Stimulated activated CD4-positive, alpha-beta T cell treated with anti-CD3 and anti-CD28 coated beads, Interleukin-1b, Interleukin-23, amount 100 ng/mL, for 24 hours (primary cell): ENCODE measurements at places on chromosomes 6 and 20.

DNA sequence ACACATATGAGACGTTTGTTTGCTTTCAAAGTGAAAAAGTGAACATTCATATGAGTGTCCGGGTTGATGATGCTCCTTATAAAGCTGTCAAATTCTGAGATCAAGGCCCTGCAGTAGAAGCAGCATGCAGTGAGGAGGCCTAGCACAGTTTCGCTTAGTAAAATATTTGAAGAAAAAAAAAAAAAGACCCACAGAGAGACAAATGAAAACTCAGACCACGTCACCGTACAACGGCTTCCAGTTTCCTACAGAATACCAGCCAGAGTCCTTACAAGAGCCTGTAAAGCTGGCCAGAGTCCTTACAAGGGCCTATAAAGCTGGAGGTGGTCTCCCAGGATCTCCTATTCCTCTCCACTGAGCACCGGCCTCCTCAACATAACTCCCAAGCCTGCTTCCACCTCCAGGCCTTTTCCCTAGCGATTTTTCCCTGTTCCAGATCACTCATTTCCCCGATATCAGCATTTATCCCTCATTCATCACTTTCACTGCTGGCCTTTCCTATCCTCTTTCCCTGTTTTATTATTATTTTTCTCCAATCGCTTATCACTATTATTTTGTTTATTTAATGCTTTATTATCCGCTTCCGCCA, 1.5 kb upstream of the HMGN4 start:
- DNase-seq: no peak

GRCh38 chr6:168138436-168138835, 59.4 kb upstream of the FRMD1 start:
- DNase-seq: no peak

DNA sequence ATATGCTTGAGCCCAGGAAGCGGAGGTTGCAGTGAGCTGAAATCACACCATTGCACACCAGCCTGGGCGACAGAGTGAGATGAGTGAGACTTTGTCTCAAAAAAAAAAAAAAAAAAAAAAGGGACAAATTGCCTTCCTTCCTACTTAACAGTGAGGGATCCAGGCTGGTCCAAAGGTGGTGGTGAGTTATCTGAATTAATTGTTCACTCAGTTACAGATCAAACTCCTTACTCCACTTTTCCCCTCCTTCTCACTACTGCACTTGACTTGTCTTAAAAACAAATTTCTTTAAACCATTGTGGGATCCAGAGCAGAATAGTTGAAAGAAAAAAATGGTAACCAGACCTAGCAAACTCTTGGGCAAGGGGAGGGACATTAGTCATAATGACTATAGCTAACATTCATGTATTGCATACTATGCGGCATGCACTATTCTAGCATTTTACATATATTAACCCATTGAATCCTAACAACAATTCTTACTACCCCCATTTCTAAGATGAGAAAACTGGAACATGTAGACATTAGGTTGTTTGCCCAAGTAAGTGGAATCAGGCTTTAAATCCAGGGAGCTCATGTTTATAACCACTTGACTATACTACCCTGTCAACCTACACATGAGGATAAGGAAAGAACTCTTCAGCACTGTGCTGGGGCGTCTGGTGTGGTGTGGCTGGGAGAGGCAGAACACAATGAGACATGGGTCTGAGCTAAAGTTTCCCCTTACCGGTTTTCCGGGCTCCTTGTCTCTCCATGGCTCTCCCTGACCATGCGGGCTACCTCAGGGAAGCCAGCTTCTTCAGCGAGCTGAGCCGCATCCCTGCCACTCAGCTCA, 1.5 kb downstream of the GPANK1 start:
- no peak for DNase-seq

DNA sequence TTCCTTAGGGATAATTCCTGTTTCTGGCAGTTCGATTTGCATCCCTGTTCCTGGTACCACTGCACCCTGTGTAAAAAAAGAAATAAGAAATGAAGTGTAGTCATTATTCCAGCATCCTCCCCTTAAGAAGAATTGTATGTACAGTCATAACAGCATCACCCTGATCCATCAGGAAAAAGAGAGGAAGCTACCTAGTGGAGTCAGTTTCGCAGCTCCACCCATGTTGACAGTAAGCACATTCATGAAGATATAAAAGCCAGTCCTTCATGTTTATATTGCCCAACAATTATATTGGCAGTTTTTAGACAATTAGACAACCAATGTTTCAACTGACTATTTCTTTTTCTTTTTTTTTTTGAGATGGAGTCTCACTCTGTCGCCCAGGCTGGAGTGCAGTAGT, 21.2 kb upstream of the HLA-G start:
- DNase-seq: no peak

DNA sequence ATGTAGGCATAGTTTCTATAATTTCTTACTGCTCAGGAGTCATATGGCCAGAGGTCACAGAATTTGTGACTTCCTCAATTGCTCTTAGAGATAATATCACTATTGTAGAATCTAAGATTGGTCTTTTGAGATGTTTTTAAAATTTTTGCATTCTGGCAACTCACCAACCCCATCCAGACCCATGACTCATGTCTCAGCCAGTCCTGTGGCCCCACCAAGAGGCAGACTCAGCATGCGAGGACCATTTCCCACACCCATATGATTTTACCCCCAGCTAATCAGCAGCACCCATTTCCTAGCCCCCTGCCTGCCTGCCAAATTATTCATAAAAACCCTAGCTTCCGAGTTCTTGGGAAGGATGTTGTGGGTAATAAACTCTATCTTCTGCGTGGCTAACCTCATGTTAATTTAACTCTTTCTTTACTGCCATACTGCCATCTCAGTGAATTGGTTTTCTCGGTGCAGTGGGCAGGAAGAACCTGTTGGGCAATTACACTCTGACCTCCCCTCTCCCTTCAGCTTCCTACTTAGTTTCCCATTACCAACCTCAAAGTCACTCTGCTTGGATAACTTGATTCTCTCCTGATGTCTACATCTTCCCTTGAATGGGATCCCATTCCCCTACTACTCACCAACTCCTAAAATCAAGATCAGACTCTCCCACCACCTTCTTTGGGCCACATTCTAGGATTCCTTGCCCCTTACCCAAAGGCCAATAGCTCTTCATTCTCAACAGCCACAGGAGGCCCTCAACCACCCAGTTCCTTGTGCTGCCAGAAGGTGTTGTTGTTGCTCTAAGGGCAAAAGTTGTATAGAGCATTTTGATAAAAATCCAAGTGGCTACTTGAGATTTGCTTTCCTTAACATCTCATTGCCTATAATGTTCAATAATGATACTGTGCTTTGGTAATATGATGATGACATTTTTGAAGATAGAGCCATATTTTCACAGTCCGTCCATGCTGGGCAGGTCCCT, 16.2 kb upstream of the IYD start:
- DNase-seq: no peak

- DNase-seq: no peak
Observed at GRCh38 chr20:41111578-41111951, 25.8 kb upstream of the PLCG1 start.

GRCh38 chr6:144785056-144785455, 499.9 kb downstream of the UTRN start:
- DNase-seq: no peak

DNA sequence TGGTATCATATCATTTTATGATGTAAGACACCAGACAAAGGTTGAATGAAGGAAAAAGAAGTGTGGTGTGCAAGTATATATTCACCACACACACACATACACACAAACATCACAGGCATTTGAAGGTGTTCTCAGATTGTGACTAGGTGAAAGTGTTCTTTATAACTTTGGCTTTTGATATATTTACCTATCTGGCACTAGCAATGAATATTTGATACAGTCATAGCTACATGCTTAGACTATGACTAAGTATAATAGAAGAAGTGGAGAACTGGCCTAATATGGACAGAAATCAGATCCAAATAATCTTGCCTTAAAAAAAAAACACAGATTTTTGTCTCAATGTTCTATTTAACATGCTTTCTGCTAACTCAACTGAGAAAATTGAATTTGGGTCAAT, 809.9 kb downstream of the KIF16B start:
- no peak for DNase-seq

GRCh38 chr20:2149507-2149906, 47.9 kb downstream of the STK35 start:
- no peak for DNase-seq

DNA sequence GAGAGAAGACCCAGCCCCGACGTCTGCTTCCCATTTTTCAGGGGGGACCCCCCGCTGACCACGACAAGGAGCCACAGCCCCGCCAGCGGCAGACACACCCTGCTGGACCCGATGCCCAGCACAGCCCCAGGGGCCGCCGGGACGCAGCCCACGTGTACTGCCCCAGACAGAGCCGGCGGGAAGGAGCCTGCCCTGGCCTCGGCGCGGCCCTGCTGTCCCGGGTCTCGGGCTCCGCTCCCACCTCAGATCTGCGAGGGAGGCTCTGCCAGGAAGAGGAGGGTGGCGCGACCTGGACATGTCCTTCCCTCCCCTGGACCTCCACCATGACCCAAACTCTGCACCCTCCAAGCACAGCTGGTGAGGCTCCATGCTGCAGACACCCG, 54.7 kb downstream of the KCNQ2 start:
- no peak for DNase-seq

DNA sequence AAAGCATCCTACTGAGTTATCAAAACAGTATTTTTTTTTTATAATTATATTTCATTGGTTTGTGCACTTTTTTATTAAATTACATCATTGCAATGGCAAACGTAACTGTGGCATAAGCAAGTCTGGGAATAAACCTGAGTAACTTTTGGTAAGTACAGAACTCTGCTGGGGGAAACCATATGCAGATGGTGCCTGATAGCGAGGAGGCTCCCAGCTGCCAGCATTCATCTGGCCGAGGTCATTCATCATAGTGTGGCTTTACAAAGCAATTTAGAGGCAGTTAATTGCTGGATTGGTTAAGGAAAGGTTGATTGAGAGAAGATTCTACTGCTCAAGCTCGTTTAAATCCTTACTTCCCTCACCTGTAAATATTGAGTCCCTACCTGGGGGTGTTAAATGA, 52.6 kb downstream of the HECA start:
- DNase-seq: no peak
